ENCODE measurements at places on chromosomes 11 and 22.

- DNase-seq = no peak
Observed at GRCh38 chr11:130078080-130078479, 8.4 kb downstream of the APLP2 start.

DNA sequence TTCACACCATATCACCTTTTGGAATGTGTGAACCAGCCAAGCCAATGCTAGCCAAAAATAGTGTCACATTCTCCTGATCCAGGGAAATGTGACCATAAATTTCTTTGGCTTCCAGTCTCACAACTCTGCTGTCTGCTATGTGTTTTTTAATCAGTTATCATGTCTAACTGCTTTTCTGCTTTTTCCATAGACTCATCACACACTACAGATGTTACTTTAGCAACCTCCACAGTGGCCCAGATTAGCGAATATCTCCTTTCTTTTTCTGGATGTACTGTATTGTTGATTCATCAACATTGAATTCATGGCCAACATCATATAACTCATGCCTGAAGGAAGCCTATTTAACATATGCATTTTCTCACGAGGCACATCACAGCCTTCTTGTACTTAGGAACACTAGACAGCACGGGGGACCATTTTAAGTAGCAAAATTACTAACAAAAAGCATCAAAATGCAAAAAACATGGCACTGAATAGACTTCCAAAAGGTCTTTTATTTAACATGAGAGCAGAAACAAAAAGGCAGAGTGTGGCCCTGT lies 73.1 kb upstream of the POU2AF2 start:
- no peak for DNase-seq

DNA sequence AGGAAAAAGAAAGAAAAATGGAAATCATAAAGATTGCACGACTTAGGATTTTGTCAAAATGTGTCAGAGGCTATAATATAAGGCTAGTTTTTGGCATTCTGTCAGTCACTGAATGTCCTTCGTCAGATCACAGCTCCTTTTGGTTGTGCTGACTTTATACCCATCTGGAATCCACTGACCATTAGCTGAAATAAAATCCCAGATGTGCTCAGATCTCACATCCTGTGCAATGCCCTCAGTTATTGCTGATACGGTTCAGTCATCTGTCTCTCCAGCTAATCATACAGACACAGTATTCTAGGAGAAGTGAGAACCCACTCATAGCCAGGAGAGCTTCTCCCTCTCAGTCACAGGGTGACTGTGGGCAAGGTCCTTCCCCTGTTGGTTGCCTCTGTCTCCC lies 11.5 kb downstream of the CD44 start:
- no peak for DNase-seq

- DNase-seq = no peak
Observed at GRCh38 chr11:77502346-77502905, 28.5 kb upstream of the PAK1 start.

DNA sequence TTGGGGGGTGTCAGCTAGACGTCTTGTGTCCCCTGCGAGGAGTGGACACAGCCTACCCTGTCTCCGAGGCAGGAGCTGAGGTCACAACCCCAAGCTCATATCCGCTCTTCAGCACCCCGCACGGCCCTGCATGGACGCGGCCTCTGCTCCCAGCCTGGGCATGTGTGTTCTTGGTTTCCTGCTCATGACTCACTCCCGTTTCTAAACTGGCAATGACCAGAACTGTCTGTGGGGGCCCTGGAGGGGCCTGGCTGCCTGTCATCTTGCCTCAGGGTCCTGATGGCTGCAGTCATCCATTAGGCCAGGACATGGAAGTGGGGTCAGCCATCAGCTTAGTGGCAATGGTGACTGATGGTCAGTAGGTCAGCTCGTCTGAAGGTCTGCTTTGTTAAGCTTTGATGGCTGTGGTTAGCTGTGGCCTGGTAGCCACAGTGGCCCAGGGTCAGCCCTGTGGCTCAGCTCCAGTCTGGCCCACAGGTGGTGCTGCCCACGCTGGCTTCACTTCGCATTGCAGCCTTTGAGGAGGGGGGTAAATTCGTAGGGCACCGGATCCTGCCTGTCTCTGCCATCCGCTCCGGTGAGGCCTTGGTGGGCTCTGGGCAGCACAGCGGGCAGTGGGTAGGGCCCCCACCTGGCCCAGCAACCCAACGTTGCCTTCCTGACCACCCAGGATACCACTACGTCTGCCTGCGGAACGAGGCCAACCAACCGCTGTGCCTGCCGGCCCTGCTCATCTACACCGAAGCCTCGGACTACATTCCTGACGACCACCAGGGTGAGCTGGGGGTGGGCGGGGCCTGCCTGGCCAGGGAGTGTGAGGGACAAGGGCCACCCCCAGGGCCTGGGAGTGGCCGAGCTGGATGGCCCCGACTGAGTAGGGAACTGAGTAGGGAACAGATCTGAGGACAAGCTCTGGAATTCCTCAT lies 12.0 kb downstream of the PLCB3 start:
- no peak for DNase-seq

- DNase-seq = no peak
Observed at GRCh38 chr22:41397143-41397811, 15.5 kb downstream of the TEF start.

- DNase-seq = no peak
Observed at GRCh38 chr11:72534371-72535193, 100.3 kb upstream of the CLPB start.

- DNase-seq = no peak
Observed at GRCh38 chr11:124340142-124340447, 20.1 kb upstream of the OR8D2 start.

GRCh38 chr11:7511401-7511800 lies 2.4 kb upstream of the PPFIBP2 start:
- peak; percentile 94 for DNase-seq

DNA sequence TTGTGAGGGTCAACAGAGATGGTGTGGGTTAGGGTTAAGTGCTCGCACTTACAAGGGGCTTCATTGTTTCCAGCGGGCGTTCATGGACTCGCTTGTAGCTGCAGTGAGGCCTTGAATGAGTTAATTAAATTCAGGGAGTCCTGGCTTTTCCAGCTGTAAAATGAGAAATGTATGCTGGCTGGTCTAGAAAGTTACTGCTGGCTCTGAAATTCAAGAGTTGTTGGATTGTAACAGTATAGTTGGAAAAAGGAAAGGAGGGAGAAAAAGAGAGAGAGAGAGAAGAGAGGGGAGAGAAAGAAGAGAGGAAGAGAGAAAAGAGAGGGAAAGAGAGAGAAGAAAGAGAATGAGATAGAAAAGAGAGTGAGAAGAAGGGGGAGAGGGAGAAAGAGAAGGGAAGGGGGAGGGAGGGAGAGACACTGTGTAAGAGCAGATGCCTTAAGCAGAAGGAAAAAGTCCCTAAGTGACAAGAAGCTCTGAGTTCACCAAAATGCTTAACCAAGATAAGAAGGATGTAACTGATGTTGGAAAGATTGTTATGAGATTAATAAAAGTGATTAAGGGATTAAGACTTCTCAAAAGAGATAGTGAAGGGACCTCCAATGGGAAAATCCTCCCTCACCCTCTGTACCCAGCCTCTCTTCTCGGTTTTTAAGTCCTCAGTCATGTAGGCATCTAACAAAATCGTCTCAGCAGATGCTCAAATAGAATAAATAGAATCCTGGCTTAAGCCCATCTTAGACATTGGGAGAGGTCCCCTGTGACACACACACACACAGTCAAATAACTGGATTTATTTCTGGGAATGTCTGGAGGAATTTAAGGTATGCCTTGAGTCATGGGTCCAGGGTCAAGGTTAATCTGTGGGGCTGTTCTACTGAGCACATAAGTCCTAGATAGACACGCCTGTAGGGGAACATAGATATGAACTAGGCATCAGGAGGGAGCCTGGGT lies 477.9 kb downstream of the MIAT start:
- no peak for DNase-seq

DNA sequence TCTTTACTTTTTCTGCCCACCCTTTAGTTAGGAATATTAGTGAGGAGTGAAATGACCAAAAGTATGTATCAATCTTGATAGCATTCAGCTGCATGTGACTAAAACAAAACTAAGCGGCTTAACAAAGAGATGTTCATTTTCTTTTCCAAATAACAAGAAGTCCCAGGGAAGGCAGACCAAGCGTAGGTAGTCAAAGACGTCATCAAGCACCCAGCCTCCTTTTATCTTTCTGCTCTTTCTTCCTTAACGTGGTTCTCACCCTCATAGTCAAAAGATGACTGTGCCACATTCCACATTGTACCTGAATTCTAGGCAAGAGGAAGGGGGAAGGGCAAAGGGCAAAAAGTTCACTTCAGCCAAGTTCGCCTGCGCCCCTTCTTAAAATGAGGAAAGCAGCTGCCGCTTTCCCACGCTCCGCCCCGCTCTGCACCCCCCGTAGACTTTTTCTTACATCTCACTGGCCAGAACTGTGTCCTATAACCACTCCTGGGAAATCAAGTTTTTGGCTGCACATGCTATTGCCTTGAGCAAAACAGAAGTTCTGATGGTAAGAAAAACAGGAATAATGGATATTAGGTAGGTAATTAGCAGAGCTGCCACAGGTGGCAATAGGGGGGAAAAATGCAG lies 14.6 kb upstream of the PGM2L1 start:
- DNase-seq = no peak

- DNase-seq = peak; percentile 38
Observed at GRCh38 chr22:26139310-26139709, 30.0 kb upstream of the SEZ6L start.

- DNase-seq = no peak
Observed at GRCh38 chr11:112166562-112166961, 610 bp upstream of the TEX12 start.

DNA sequence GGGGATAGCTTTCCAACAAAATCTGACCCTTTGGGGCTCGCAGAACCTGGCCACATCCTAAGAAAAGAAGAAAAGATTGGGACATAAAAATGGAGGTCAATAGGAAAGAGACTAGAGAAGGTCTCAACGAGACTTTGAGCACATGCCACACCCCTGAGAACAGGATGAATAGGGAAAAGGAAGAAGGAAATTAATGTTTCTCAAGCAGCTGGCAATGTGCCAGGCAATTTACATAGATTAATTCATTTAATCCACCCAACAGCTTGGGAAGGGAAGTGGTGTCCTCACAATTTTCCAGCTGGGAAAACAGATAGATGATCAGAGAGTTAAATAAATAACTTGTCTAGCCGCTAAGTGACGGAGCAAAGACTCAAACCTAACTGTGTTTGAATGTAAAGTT lies 50.7 kb downstream of the PAMR1 start:
- DNase-seq = no peak

DNA sequence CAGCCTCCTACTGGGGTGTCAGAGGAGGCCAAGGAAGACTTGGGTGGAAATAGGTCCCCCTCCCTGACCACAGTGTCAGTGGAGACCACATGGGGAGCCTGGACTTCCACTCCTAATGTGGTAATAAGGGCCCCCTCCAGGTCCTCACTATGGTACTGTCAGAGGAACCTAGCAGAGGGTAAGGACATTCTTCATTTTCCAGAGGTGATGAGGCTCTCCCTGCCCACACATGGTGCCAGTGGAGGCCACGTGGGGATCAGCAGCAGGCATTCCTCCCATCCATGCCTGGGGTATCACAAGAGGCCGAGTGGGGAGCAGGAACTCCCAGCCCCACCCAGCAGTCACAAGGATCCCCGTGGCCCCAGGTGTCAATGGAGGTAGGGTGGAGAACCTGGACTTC lies 6.5 kb upstream of the CLDN5 start:
- DNase-seq = no peak

GRCh38 chr22:45522462-45522861 lies 19.8 kb downstream of the FBLN1 start:
- DNase-seq = no peak

DNA sequence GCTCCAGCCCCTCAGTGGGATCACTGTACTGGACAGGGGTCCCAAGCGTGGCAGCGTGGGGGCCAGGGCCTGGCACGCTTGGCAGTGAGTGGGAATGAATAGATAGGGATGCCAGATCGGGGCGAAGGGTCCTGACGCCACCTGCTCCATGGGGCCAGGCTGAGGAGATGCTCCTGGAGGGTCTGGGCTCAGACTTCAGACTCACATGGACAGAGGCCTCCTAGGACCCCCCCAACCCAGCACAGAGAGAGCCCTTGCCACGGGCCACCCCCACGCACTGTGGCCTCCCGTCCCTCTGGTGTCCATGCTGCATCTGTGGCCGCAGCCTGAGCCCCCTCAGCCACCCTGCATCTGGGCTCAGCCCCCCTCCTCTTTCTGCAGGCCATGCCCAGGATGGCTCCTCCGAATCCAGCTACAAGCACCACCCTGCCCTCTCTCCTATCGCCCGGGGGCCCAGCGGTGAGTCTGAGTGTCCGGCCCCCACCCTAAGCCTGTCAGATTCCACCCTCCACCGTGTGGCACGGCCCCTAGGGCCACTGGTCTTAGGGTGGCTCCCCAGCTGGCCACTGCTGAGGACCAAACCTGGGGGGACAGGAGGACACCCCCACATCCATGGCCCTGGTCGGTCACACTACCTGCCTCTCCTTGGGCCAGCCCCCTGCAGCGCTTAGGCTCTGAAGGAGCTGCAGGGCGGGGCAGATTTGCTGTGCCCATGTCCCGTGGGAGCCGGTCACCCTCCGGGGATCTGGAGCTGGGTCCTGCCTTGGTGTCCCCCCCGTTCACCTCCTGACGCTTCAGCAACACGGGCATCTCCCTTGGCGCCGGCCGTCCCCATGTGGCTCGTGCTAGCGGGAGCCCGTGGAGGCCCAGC lies 2.7 kb downstream of the MUC5AC start:
- no peak for DNase-seq

DNA sequence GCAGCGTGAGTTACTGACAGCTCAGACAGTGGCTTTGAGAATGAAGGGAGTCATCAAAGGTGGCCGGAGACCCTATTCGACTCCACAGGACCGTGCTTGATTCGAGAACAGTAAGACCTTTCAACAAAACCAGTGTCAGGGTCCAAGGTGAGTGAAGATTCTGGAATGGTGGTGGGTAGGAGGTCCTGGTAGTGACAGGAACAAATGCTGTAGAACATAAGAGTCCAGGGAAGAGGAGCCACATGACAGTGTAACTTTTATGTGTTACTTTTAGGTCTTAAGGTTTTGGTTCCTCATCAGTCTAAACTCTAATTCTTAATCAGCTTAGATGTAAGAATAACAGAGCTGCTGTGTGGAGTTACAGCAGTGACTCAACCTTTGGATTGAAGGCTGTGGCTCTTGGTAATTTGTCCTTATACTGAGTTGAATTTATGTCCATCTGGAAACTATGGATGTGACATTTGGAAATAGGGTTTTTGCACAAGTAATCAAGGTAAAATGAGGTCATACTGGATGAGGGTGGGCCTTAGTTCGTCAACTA lies 1.8 kb downstream of the TBC1D22A start:
- no peak for DNase-seq

GRCh38 chr11:106159836-106160235 lies 82.4 kb downstream of the AASDHPPT start:
- no peak for DNase-seq

DNA sequence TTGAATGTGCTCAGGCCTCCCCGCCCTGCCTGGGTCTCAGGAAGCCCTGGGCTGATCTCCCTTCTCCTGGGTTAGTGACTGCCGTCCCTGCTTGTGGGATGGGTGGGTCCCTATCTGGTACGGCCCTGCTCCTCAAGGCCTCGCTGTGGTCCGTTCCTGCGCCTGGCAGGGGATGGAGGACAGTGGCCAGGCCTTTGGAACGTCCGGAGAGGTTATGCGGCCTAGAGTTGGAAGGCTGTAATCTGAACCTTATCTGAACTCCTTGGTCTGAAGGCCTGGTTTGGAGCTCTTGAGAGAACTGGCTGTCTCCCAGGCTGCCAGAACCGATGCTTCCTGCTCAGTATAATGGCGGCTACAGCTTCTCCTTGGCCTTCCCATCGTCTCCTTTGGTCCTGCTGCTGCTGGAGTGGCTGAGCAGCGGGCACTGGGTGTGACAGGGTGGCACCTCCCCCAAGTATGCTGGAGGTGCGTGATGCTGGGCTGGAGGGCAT lies 72.8 kb downstream of the FLI1 start:
- DNase-seq = no peak

GRCh38 chr11:85821636-85822035 lies 10.7 kb upstream of the SYTL2 start:
- no peak for DNase-seq

GRCh38 chr11:47913529-47914244 lies 65.5 kb upstream of the NUP160 start:
- DNase-seq = no peak

All from NCI-H2029 treated with DMSO at 0.1 percent for 48 hours (cell line).